Stimulated activated CD4-positive, alpha-beta T cell treated with anti-CD3 and anti-CD28 coated beads, Interleukin-2, amount 100 ng/mL, for 48 hours (primary cell): ENCODE measurements at places on chromosomes 11 and 22.

DNA sequence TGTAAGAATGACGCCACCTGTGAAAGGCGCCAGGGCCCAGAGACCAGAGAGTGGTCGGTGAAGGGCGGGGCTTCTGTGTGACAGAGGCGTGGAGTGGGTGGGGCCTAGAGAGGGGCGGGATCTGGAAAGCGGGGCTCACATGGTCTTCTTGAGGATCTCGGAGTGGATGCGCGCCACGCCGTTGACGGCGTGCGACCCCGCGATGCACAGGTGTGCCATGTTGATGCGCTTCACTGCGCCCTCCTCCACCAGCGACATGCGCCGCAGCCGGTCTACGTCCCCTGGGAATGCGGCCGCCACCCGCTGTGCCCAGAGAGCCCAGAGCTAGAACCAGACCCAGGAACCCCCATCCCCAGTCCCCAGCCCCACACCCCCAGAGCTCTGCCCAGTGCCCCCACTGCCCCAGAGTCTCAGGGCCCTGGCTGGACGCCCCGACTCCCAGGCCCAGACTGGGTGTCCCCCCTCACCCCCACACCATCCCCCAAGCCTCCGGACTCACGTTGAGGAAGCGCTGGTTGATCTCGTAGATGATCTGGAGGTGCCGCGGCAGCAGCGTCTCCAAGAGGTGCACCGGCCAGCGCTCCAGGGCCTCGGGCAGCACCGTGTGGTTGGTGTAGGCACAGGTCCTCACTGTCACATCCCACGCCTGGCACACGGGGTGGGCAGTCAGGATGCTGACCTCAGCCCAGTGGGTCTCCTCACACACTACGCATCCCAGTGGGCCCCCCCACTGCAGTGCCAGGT is 6.2 kb downstream of the PYGM start:
- no peak for DNase-seq

DNA sequence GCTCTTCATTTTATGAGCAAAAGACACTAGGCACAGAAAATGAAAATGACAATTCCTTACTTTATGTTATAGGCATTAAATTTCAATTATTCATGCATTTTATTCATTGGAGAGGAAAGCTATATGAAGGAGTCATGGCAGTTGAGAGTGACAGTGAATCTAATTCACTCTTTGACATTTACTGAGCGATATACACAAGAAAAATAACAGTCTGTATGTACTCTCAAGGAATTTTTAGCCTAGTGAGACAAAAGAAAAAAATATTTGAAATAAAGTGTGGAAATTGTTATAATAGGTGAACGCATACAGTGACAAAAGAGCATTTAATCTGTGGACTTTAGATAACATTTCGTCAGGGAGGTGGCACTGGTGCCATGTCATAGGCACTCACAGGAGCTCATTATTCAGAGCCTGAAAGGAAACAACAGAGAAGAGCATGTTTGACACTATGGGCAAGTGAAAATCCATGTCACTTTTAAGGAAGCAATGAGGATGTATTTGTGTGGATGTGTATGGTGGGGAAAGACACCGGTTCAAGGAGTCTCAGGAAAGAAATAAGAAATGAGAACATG is 323.1 kb downstream of the LUZP2 start:
- no peak for DNase-seq

GRCh38 chr22:29147331-29147899 is 58.3 kb upstream of the EMID1 start:
- DNase-seq: no peak

- DNase-seq: no peak
Measured at GRCh38 chr11:72599325-72600117, 74.7 kb downstream of the PDE2A start.

DNA sequence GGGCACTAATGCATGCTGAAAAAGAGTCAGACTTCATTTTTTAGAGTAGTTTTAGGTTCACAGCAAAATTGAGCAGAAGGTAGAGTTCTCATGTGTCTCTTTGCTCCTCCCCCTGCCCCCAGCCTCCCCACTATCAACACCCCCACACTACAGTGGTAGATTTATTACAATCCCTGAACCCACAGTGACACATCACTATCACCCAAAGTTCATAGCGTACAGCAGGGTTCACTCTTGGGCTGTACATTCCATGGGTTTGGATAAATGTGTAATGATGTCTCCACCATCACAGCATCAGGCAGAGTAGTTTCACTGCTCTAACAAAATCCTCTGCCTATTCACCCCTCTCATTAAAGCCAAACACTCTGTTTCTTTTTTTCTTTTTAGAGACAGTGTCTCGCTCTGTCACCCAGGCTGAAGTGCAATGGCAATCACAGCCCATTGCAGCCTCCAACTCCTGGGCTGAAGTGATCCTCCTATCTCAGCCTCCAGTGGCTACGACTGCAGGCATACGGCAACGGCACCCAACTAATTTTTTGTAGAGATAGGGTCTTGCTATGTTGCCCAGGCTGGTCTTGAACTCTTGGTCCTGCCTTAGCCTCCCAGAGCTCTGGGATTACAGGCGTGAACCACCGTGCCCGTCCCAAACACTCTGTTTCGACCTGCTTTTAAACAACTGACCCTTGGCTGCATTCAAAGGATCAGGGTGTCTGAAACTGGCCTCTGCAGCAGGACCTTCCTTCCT is 4.1 kb downstream of the BEST1 start:
- DNase-seq: no peak

DNA sequence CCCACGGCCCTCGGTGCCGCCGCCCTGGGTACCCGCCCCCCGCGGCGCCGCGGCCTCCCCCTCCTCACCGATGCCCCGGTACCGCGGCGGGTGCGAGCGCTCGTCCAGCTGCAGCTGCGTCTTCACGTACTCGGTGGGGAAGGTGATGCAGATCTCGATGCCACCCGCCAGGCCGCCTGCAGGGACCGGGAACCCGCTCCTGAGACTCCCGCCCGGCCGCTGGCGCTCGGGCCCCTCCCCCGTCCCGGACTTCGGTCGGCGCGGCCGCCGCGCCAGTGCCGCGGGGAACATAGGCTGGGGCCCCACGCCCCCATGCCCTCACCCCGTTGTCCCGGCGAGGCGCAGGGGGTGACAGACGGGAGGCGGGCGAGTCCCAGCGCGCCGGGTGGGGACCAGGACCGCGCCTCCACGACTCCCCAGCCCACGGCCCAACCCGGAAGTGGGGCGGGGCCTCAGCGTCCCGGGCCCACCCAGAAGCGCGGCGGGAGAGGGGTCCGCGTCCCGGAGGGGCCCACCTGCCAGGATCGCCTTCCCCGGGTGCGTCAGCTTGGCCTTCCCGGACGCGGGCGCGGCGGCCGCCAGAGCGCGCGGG is 375 bp downstream of the SLC25A1 start:
- DNase-seq: no peak

- no peak for DNase-seq
Measured at GRCh38 chr22:39927544-39927943, 26.7 kb downstream of the GRAP2 start.

DNA sequence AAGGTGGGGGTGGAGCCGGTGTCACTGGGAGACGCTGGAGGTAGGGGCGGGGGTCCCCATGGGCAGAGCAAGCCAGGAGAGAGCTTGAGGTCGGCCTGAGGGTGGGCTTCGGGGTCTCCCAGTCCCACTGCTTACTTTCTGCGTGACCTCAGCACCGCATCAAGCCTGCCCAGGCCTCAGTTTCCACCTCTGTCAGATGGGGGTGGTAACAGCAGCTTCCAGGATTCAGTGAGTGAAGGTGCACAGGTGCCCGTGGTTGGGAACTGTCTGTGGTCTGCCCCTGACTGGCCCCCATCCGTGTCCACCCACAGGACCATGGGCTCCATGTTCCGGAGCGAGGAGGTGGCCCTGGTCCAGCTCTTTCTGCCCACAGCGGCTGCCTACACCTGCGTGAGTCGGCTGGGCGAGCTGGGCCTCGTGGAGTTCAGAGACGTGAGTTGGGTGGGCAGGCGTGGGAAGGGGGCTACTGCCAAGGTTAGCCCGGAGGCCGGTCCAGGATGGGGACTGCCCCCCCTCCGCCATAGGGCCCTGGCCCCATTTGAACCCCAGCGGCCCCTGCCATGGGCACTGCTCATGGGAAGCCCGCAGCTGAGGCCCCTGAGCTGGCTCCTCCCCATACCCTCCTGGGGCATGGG is 2.2 kb downstream of the TCIRG1 start:
- DNase-seq: no peak
